Tongue (tissue), 3 donors: ENCODE measurements at places on chromosomes 12 and 14. TPM values are rescaled to one million over a fixed set of nuclear protein-coding genes. Genes with fewer than 3 reads are reported as not detected.

LRRC10 gene
- not detected for total RNA-seq

SDR9C7 gene
- total RNA-seq = 0.51 TPM

TEX52 gene
- not detected for total RNA-seq

SLC7A7 gene
- 14.2 TPM for total RNA-seq

NTF3 gene
- 1.6 TPM for total RNA-seq

ALDH2 gene
- total RNA-seq = 23.9 TPM

RERG gene
- total RNA-seq = 18.9 TPM

A2M gene
- total RNA-seq = 296 TPM

GON7 gene
- total RNA-seq = 15.5 TPM

NAV3 gene
- total RNA-seq = 35.6 TPM

B4GALNT3 gene
- 14.0 TPM for total RNA-seq

RASSF9 gene
- total RNA-seq = 4.3 TPM
